DMS 273 treated with DMSO at 0.1 percent for 48 hours (cell line): ENCODE measurements at places on chromosomes 7 and 10.

DNA sequence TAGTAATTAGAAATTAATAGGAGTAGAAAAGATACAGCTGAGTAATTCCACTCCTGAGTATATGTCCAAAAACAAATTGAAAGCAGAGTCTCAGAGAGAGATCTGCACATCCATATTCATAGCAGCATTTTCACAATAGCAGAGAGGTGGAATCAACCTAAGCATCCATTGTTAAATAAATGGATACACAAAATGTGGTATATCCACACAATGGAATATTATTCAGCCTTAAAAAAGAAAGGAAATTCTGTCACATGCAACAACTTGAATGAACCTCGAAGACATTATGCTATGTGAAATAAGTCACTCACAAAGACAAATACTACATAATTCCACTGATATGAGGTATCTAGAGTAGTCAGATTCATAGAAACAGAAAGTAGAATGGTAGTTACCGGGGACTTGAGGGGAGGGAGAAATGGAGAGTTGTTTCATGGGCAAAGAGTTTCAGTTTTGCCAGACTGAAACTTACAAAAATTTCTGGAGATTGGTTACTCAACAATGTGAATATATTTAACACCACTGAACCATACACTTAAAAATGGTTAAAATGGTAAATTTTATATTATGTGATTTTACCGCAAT lies 18.4 kb downstream of the VTI1A start:
- DNase-seq = no peak

DNA sequence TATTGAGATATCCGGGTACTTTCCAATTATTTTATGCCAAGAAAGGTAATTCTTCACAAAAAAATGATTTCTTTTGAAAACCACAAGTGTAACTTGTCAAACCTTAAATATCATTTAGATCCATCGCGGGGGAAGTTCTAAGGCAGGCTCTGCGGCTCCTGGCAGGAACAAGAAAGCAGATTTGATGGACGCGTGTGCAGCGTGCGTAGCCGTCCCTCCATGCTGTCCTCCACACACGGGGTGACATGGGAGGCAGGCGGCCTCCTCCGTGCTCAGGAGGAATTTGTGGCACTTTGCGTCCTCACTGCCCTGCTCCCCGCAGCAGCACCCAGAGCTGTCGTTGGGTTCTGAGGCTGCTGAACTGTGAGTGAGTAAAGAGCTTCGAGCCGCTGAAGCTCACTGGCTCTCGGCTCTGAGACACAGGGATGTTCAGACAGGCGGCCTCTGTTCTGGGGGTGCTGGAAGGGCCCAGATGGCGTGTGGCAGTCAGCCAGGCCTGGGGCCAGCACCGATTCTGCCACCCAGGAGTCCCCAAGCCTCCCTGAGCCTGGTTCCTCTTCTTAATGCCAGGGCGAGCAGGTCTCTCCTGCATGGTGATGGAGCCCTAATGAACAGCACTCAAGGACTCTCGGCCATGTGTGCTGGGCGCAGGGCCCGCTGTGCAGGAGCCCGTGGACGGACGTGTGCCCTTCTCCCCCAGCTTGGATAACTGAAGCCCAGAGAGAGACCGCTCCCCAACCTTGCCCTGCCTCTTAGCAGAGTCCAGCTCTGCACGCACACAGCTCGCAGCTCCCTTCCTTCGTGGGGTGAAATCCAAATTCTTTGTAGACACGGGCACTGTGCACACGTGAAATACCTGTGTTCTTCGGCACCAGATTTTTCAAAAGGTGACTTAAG lies 185.4 kb upstream of the SHH start:
- DNase-seq = no peak

GRCh38 chr10:88064608-88065382 lies 201.4 kb downstream of the PTEN start:
- no peak for DNase-seq

GRCh38 chr7:107321611-107322010 lies 148.2 kb upstream of the GPR22 start:
- no peak for DNase-seq

- DNase-seq = no peak
These were observed 17.1 kb downstream of the BMPR1A start for GRCh38 chr10:86773498-86773897.

DNA sequence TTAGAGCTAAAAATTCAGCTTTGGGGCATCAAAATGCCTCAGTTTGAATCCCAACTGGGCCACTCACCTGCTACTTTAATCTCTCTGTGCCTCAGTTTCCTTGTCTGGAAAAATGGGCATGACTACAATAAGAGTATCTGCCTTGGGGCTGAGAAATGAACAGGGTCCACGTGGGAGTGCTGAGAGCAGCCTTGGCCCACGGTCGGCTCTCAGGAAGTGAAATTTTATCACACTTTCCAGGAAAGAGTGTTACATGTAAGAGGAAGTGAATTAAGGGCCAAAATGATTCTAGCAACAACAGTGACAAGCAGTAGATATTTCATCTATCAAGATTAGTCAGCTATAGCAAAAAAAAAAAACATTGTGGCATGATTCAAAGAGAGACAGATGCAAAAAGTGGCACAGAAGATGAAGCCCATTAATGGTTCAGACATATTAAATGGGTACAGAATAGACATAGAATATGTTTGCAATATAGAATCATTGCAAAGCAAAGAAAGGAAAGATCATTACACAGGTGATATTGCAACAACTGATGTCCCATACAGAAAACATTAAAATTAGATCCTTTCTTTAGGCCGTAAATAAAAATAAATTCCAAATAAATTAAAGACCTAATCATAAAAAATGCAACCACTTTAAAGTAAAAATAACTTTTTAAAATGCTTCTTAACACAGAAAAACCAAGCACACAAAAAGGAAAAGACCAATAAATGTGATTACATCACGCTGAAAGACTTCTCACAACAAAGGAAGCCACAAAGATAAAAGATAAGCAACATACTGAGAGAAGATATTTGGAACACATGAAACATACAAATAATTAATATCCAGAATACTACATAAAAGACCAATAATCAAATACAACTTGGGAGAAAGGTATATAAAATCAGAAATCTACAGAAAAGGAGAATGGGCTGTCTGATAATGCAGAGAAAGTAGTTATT lies 4.3 kb downstream of the TMEM273 start:
- no peak for DNase-seq

DNA sequence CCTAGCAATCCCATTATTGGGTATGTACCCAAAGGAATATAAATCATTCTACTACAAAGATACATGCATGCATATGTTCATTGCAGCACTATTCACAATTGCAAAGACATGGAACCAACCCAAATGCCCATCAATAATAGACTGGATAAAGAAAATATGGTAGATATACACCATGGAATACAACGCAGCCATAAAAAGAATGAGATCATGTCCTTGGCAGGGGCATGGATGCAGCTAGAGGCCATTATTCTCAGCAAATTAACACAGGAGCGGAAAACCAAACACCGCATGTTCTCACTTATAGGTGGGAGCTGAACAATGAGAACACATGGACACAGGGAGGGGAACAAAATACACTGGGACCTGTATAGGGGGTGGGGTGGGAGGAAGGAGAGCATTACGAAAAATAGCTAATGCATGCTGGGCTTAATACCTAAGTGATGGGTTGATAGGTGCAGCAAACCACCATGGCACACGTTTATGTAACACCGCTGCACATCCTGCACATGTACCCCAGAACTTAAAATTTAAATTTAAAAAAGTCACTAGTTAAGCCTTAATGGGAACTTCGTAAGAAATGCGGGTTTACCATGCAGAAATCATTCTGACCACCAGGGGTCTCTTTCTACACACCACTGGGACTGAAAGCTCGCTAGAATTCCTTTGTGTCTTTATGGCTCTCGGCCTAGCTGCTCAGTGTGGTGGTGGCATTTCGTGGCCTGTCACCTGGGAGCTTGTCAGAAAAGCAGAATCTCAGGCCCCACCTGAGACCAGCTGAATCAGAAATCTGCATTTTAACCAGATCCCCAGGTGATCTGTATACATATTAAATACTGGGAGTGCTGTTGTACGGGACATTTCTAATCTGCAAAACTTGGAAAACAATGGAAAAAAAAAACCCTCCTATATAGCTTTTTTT lies 9.5 kb downstream of the ANKRD1 start:
- DNase-seq = peak; percentile 5
